ENCODE measurements at places on chromosomes 3 and 15.

DNA sequence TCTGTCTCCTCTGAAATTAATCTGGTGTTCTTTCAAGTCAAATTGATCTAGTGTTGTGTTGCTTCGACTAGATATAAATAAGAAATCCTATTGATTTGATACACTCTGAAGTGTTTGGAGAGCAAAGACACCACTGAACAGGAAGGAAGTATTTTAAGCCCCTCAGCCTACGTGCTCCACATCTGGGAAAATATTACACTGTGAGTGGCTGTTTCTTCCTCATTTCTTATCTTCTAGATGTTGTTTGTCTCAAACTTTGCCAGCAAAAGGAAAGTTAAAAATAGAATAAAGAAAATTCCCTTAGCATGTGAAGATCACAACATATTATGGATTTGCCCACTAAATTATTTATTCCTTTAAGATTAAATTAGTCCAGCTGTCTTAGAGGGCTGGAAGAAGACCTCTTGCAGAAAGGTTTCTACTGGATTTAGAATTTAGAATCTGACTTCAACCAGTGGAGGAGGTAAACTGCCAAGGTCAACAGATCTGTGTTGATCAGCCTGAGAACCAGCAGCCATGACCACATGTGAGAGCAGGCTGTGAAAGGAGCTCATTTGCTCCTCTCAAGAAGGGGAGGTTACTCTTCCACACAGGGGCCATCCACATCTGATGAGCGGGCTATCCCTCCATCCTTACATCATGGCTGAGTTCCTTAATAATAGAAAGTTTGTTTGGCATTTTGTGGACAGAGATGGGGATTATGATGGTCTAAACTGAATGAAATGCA lies 46.3 kb upstream of the ACKR4 start:
- no peak for DNase-seq

GRCh38 chr3:178538056-178538455 lies 1.8 kb downstream of the KCNMB2 start:
- no peak for DNase-seq

- DNase-seq: no peak
Observed at GRCh38 chr3:134810850-134811249, 15.8 kb downstream of the EPHB1 start.

DNA sequence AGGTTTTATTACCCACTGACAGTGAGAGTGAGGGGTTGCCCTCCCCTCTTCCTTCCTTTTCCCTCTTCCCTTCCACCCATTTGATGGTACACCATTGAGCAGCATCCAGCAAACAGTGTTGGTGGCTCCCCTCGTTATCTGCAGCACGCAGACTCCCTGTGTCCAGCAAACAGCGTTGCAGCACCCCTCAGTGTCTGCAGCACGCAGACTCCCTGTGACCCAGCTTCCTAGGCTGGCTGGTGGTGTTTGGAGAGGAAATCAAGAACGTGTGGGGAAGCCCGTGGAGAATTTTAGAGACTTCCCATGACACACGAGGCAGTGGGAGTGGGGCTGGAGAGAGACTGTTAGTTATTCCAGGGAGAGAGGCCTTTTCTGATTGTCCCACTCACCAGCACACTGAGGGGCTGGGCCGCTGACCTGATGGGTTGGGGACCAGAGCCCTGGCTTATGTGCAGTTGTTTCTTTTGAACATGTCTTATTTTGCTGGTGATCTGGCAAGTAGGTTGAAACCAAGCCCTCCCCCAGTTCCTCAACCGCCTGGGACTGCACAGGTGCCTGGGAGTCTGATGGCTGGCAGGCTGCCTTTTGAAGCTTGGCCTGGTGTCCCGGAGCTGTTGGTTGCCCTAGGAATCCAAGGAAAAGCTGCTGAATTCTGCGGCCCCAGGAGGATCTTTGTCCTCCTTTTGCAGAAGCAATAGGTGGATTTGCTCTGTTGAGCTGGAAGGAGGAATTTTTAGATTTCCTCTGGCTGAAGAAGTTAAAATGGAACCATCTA lies 19.0 kb downstream of the APBA2 start:
- DNase-seq: no peak

- no peak for DNase-seq
Observed at GRCh38 chr3:108295421-108296175, 750 bp upstream of the HHLA2 start.

All from stimulated activated CD4-positive, alpha-beta T cell treated with anti-CD3 and anti-CD28 coated beads, Interleukin-1b, Interleukin-23, amount 100 ng/mL, for 48 hours (primary cell).